ENCODE measurements at places on chromosomes 3 and 15. TPM values are rescaled to one million over a fixed set of nuclear protein-coding genes. Genes with fewer than 3 reads are reported as not detected.

The SPRED1 gene
- polyA plus RNA-seq: 6.8 TPM

The USP19 gene
- 25.1 TPM for polyA plus RNA-seq

The C3orf62 gene
- polyA plus RNA-seq: 2.4 TPM

The CSPG5 gene
- 0.19 TPM for polyA plus RNA-seq

The RPP14 gene
- 12.4 TPM for polyA plus RNA-seq

The TM4SF18 gene
- polyA plus RNA-seq: not detected

The P2RY12 gene
- polyA plus RNA-seq: not detected

DNA sequence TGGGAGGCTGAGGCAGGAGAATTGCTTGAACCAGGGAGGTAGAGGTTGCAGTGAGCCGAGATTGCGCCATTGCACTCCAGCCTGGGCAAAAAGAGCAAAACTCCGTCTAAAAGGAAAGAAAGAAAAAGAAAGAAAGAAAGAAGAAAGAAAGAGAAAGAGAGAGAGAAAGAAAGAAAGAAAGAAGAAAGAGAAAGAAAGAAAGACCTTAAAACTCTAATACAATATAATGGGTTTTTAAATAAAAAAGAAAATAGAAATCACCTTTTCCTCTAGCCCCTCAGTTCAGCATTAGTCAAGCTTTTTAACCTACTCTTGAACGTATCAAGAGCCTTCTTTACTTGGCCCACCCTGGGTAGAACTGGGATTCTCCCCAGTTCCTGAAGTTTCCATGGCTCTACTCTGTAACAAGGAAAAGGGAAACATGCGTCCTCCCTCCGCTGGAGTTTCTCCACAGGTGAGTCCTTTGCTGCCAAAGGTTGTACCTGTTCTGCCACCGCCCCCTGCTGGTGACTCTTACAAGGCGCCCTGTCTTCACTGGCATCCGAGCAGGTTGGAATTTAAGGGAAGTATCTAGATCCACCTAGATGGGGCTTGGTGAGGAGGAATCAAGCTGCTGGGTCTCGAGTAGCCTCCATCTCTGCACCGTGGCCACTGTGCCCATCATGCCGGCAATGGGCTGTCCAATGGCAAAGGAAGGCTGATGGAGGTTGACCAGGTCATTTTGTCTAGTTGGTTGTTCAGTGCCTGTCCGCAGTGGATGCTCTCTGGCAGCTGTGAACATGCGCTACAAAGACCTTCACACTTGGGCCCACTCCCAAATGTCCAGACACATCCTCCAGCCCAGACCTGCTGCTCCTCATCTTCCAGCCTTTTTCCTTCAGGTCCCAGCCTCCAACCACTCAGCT is 20.6 kb upstream of the EPHB3 start:
- DNase-seq: peak; percentile 69

DNA sequence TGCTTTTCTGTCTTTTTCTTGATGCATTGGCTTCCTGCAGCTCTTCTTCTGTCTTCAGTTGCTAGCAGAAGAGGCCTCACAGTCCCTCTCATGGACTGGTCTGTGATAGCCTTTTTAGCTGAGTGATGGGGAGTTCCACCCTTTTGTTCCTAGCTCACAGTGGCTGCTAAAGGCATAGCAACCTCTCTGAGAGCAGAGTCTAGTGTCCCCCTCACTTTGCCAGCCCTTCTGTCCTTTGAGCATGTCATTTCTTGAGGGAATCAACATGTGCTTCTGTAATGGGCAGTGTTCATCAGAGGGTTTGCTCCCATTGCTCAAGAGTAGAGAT is 44.4 kb downstream of the GAP43 start:
- no peak for DNase-seq

DNA sequence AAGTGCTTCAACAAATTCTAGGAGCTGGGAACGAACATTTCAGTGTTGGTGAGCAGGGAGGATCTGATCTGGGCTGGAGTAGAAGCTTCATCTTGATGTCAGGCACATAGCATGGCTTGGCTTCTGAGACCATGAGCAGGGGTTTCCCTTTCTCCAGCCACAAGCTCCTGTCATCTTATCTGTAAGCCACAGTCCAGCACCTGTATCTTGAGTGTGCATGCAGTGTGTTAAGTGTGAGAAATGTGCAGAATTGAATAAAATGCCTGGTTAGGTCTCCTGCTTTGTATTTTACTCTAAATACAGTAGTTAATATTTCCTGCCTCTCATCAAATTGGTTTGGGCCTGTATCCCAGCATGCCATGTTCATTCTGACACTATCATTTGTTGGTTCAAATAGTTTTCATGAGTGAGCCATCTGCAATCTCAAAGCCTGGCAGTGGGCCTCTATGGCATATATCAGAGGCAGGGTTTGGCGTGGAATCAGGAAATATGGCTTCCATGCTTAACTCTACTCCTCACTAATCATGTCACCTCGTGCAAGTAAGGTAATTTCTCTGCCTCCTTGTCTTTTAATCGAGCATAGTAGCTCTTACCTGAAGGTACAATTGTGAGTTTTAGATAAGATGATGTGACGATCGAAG is 43.3 kb downstream of the TLNRD1 start:
- DNase-seq: no peak

DNA sequence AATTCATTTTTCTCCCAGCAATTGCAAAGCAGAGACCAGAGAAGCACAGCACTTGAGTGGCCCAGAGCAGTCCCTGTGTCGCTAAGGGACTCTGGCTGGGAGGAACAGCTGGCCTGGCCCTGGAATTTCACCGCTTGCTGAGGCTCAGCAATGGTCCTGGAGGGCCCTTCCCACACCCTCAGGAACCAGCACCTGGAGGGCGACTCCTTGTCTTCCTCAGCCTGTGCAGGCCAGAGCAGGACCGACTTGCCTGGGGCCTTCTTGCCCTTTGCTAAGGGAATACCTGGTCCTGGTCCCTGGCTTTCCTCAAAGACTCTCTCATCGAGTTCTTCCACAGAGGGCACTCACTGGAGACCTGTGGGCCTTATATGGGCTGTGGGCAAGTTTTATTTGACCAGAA is 294.6 kb downstream of the RPLP1 start:
- no peak for DNase-seq

GRCh38 chr3:81838457-81838856 is 77.0 kb upstream of the GBE1 start:
- no peak for DNase-seq

DNA sequence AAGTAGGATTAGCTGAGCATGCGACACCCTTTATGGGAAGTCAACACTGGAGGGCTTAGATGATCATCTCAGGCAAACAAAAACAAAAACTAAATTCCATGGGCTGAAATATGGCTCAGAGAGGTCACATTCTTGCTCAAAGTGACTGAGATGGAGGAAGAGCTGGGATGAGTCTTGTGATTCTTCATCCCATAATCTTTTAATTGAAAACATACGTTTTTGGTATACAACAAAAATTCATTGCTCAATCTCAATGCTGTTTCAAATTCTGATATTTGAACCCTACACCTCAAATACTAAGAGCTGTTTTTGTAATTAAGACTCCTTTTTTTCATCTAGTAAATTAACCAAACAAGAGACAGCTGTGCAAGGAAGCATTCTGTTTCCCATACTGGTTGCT is 257.0 kb downstream of the NR1D2 start:
- DNase-seq: no peak

DNA sequence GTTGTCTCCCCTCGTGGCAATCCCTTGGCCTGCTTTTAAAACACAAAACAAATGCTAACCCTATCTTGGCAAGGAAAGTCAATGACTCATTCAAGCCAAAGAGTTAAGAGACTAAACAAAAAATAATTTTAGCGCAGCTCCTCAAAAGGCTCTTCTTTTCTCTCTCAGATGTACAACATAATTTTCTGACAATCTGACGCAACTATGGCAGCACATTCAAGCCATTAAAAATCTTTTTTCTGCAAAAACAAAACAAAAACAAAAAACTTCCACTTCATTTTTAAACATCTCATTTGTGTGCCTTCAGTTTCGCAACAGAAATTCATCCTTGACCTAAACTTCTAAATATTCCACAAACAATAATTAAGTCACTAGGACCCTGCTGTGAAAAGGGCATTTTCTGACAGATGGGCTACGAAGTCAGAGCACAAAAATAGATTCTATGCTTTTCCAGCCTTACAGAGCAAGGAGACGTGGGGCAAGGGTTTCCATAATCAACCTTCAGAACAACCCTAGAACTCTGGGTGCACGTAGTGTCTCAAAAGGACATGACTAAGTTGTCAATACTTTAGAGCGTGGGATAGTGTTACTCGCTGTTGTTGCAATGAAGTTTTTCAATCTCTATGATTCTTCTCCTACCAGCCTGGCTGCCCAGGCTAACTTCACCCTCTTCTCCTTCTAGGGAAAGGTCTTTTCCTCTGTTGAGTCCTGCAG is 84.3 kb downstream of the MB21D2 start:
- no peak for DNase-seq

- no peak for DNase-seq
Observed at GRCh38 chr3:57896031-57896430, 112.2 kb upstream of the FLNB start.

GRCh38 chr15:31175484-31175883 is 74.0 kb upstream of the TRPM1 start:
- no peak for DNase-seq

- peak; percentile 86 for DNase-seq
Observed at GRCh38 chr15:55993111-55993803, at the start of gene NEDD4. Gene NEDD4, minus strand, starts transcription at chr15:55993612. Its CDS starts 57 bp downstream, at chr15:55993555.
